ENCODE measurements at places on chromosomes 16 and 17.

DNA sequence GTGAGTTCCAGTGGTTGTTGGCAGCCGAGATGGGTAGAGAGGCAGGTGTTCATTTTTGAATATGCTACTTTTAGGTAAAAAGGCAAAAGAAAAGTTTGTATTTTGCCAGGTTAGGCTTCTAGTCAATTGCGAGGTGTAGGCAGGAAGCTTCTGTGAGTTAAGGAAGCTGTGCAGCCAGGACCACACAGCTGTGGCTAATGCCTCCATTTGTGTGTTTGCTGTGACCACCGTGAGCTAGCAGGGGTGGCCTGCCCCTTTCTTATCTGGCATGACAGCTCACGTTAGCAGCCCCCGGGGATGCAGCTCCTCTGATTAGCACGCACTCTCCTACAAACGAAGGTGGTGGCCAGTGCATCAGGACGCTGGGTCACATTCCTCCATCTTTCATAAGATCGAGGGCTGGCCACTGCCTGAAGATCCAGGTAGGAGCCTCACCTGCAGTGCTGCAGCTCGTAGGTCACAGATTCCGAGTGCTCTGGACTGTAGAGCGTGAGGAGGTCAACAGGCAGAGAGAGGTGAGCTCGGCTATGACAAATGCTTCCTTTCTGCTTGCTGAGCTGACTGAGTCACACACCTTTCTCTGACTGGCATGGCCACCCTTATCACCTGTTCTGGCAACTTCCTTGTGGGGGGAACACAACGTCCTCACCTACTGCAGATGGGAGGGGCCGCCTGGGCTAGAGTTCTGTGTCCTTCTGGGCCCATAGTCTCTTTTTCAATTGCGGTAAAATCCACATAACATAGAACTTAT is 244.4 kb downstream of the HS3ST3B1 start:
- no peak for DNase-seq

DNA sequence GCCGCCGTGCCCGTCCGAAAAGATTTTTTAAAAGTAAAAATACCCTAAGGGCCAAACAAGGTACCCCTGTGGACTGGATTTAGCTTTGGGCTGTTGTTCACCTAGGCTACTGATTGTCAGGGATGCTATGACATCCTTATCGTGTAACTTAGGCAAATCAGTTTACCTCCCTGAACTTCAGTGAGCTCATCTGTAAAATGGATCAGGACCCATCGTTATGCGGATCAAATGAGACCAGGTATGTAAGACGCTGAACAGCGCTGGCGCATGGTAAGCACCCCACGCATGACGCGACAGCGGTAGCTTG is 658 bp upstream of the ZNF771 start:
- DNase-seq = no peak

DNA sequence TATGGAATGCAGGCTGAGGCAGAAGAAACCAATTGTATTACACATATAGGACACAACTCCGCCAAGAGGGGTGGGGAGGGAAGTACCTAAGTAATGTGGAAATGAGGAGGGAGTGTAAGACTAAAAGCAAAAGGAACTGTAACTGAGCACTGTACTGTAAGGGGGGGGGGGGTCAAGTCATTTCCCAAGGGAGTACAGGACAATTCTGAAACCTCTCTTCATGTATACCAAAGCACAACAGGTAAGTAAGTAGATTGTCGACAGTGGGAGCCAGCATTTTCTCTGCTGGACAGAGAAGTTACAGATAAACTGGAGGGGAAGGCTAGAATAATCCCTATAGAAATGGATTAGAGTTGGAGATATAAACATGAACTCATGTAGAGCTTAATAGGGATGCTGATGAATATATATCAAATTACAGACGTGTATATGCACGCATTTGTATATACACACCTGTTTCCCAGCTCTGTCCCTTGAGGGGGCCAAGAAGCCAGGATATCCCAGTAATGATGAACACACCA is 6.4 kb downstream of the USP22 start:
- DNase-seq = peak; percentile 74

DNA sequence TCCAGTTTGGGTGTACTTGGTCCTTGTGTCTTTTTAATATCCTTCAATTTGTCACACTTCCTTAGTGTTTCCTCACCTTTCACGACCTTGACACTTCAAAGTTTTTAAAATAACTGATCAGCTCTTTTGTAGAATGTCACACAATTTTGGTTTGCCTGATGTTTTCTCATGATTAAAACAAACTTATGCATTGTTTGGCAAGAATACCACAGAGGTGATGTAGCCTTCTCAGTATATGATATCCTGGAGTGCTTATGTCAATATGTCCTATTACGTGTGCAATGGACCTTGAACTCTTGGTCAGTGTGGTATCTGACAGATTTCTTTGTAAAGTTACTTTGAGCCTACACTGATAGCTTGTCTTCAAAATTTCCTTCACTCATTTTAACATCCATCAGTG is 297.4 kb downstream of the CNTNAP4 start:
- DNase-seq = no peak

DNA sequence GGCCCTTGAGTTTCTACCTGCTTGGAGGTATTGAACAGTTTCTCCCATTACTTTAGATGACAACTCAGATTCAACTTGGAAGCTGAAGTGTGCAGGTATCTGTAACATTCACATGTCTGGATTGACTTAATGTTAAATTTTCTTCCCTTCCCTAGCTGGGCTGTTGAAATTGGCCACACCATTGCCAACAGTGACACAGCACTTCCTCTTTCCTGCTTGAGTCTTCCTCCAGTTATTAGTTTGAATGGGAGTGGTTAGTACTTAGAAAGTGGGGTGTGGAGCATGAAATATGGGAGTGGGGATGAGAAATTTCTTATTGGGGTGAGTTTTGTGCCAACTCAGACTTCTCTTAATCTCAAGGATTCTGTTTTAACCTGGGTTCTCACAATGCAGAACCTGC is 454.9 kb downstream of the KCNJ2 start:
- peak; percentile 32 for DNase-seq

GRCh38 chr17:78450696-78451345 is 72.4 kb downstream of the PGS1 start:
- peak; percentile 33 for DNase-seq

Measured in suppressor macrophage treated with lipopolysaccharide for 4 hours (primary cell).